ENCODE measurements at places on chromosomes 3 and 15. TPM values are rescaled to one million over a fixed set of nuclear protein-coding genes. Genes with fewer than 3 reads are reported as not detected.

- H3K27ac ChIP-seq = no peak overlapping the region
- H3K4me1 ChIP-seq = peaks cover 9% of the 10 kb centered on the region
- no peak for DNase-seq
- H3K27me3 ChIP-seq = no peaks in the 10 kb centered on the region
- no peak overlapping the region for H3K4me3 ChIP-seq
Measured at GRCh38 chr3:108134555-108134880, 43.7 kb upstream of the CD47 start.

GRCh38 chr3:72081471-72082185 is 296.7 kb upstream of the PROK2 start:
- H3K4me1 ChIP-seq = peaks cover 45% of the 10 kb centered on the region
- no peak for DNase-seq

- H3K36me3 ChIP-seq = peaks cover 62% of the 10 kb centered on the region
- H3K27me3 ChIP-seq = no peaks in the 10 kb centered on the region
- H3K4me1 ChIP-seq = no peaks in the 10 kb centered on the region
- DNase-seq = no peak
- H3K27ac ChIP-seq = no peak overlapping the region
Measured at GRCh38 chr3:9970020-9970652, 16.5 kb downstream of the EMC3 start.

- H3K4me3 ChIP-seq = peak overlapping the region; percentile 95
- H3K27me3 ChIP-seq = peaks cover 12% of the 10 kb centered on the region
- H3K4me1 ChIP-seq = peaks cover 22% of the 10 kb centered on the region
Measured at GRCh38 chr15:62390791-62391640, 225.9 kb upstream of the C2CD4B start.

GRCh38 chr3:157125101-157125500 is 34.8 kb downstream of the CCNL1 start:
- H3K4me1 ChIP-seq = peaks cover 16% of the 10 kb centered on the region
- no peak overlapping the region for H3K4me3 ChIP-seq
- no peak overlapping the region for H3K27ac ChIP-seq
- H3K27me3 ChIP-seq = no peaks in the 10 kb centered on the region
- no peaks in the 10 kb centered on the region for H3K36me3 ChIP-seq

DNA sequence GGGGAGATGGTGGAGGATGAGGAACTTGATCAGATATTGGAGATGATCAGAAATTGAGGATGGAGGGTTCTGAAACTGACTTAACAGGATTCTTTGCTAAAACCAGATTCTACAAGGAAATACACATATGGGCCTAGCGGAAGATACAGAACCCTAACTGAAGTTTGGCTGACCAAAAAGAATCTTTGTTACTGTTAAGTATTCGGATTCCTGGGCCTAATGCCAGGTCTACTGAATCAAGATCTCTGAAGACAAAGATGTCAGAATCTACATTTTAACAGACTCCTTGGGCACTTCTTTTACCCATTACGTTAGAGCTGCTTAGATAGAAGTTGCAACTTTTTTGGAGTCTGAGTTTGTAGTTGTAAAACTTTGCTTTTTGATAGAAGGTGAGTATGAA is 137.7 kb downstream of the FNDC3B start:
- H3K27ac ChIP-seq = peak overlapping the region; percentile 13
- H3K4me1 ChIP-seq = peaks cover 71% of the 10 kb centered on the region
- no peaks in the 10 kb centered on the region for H3K36me3 ChIP-seq

DNA sequence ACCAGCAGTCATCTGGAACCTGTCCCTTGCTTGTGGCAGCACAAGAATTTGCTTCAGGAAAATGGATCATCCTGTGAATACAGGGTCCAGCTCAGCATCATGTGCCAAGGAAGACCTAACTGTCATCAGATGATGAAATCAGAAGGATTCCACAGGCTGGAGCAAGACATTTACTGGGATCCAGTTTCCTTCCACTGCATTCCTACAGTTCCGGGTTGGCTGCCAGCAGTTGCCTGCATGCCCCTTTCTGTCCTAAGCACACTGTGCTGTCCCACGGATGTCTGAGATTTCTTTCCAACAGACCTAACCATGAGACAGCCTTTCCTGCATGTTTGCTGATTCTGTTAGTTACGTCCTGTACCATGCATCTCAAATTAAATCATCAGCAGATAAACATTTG is 140.7 kb downstream of the IMPG2 start:
- H3K36me3 ChIP-seq = no peaks in the 10 kb centered on the region
- H3K27me3 ChIP-seq = no peaks in the 10 kb centered on the region
- DNase-seq = no peak
- no peak overlapping the region for H3K4me3 ChIP-seq

Gene ALDH1L1
- 2.0 TPM for total RNA-seq

Gene ABTB1
- total RNA-seq = 12.5 TPM

Gene PRRT3
- 9.2 TPM for total RNA-seq

Gene ITIH1
- 0.69 TPM for total RNA-seq

Data from WTC11 (cell line).